Activated T-helper 1 cell treated with Interleukin-2 at 50 U/mL for 16 hours (primary cell): ENCODE measurements at places on chromosomes 5 and 9.

DNA sequence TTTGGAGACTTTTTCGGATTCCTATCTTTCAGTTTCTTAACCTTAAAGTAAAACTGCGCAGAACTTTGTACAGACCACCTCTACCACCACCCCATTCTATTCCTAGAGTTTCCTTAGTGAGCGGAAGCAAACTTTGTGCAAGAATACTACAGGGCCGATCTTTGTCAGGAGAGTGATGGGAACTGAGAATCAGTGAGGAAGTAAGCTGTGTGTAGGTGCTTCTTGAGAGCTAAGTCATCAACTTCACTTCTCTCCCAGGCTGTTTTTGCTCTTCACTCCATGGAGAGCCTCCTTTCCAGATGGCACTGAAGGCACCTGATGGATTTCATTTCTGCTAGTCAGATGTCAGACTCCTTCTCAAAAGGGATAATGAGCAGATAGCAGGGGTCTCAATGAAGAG, 127.3 kb downstream of the SPATA31D1 start:
- DNase-seq, result no peak

DNA sequence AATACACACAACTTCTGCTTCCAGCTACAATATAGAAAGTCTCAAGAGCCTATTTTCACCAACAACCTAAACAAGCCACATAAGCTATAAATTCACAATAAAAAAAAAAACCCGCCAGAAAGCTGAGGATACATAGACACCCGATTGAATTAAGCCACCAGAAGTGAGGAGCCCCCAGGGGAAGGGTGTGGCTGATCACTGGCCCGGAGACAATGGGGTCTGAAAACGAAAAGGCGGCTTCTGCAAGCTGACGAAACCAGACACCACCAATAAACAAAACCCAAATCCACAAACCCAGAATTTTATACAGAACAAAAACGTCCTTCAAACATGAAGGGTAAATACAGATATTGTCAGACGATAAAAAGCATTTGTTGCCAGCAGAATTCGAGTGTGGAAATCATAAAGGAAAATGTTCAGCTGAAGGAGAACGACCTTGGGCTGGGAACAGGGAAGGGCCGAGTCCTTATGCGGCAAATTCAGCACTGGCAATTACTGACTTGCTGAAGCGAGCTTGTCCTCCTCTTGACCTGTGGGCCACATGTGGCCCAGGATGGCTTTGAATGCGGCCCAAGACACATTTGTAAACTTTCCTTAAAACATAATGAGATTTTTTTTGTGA, 39.6 kb upstream of the CEP72 start:
- no peak for DNase-seq

DNA sequence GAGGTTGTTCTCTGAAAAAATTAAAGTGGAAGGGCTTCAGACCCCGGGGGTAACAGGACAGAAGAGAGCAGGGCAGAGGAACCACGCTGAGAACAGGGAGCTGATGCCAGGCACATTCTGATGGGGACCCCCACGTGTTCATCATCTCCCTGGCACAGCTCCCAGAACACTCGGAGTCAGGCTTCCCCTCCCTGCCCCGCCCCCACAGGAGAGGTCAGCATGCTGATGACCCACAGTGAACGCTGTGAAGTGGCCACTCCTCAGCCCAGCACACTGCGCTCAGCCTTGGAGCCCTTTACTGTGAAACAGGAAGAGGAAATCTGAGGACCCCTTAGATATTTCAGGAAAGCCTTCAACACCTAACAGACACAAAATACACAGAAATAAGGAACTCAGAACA, 16.4 kb downstream of the RETREG1 start:
- no peak for DNase-seq

DNA sequence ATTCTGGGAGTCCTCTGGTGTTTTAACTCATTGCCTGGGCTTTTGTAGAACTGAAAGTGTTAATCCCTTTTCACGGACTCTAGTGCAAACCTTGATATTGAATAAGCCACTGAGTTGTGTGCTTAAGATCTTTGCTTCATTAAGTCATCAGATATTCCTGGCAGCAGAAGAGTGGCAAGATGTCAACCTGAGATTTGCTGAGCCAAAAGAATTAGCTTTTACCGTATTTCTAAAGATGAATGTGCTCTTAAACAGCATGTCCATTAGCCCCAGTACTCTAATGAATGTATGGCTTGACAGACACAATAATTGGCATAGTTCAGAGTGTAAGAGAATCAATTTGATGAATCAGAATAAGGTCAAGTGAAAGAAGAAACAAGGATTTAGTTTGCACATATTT, 87.2 kb upstream of the CDH6 start:
- no peak for DNase-seq

DNA sequence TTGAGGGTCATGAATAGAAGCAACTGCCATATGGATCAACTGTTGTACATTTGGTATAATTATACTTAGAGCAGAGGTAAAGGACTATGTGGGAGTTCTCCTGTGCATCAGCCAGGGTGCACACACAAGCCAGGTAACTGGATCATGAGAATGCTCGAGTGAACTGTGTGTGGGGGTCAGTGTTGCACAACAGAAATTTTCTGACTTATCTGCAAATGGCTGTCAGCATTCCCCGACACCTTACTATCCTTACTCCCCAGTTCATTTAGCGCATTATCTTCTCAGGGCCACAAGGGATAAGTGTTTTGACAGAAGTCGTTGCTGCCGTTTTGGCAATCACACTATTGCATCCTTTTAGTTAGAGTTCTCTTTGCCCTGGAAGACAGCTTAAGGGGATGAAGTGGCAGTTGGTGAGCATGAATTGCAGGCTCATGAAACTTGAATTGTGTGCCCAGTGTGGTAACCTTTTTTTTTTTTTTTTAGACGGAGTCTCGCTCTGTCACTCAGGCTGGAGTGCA, 1.7 kb downstream of the CANX start:
- DNase-seq, result no peak

DNA sequence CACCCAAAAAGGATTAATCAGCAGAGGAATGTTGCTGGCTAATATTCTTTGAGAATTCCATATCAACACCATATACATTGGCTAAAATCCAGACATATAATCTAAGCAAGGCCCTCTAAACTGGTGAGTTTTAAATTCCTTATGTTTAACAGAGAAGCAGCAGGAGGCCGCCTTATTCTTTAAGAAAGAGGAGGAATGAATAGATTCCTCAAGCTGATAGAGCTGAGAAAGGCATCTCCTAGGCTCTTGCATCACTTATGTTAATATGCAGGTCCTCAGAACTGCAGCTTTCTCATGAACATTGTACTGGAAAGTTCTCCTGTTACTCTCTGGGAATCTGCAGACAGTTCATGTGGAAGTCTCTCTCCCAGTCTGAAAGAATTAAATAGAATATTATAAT, 20.1 kb upstream of the SMARCA2 start:
- DNase-seq, result no peak

- DNase-seq, result no peak
Measured at GRCh38 chr5:176739461-176740051, 70.8 kb upstream of the UNC5A start.
